ENCODE measurements at places on chromosomes 6 and 20. TPM values are rescaled to one million over a fixed set of nuclear protein-coding genes. Genes with fewer than 3 reads are reported as not detected.

DNA sequence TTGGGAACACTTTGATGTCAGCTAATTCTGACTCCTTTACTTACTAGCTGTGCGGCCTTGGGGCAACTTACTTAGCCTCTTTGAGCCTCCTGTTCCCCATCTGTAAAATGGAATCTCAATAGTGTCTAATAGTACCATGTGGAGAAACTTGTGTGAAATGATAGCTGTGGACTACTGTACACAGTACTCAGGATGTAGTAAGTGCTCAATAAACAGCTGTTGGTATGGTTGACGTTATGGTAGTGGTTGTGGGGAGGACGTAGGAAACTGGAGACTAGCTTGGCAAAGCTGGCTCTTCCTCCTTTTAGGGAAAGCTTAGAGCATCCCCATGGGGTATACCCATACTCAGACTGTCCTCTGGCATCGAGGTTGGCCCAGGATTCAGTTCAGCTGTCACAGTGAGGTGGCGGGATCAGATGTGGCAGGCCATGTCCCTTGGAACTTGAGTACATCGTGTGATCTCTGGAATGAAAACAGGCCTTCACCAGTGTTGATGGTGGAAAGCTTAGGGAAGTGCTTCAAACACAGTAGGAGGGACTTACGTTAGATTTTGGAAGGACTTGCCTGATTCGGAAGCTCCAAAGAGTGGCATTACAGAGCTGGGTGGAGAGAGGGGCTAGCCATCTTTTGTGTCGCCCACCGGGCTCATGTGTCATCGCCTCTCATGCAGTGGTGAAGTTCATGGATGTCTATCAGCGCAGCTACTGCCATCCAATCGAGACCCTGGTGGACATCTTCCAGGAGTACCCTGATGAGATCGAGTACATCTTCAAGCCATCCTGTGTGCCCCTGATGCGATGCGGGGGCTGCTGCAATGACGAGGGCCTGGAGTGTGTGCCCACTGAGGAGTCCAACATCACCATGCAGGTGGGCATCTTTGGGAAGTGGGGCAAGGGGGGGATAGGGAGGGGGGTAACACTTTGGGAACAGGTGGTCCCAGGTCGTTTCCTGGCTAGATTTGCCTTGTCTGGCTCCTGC is 7.1 kb downstream of the VEGFA start:
- DNase-seq, result no peak

Gene RNF182
- total RNA-seq, result 73.6 TPM

DNA sequence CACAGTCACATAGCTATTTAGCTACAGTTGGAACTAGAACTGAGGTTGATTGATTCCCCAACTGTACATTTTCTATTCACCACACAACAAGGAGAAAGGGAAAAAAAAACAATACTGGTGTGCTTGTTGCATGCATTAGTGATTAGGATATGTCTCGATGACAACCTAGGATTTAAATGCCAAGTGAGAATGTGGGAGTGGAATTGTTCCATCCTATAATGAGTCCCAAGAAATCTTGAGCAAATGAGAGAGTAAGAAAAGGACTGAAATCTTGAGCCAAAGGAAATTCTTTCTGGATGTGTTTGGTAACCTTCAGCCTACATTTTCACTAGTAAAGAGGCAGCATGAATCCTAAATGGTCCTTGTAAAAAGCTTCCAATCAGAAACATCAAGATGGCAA is 232.7 kb downstream of the HIVEP2 start:
- no peak for DNase-seq

GRCh38 chr6:133806382-133807140 is 82.4 kb upstream of the TCF21 start:
- DNase-seq, result no peak

- DNase-seq, result no peak
Observed at GRCh38 chr6:90947184-90948064, 360.6 kb upstream of the MAP3K7 start.

DNA sequence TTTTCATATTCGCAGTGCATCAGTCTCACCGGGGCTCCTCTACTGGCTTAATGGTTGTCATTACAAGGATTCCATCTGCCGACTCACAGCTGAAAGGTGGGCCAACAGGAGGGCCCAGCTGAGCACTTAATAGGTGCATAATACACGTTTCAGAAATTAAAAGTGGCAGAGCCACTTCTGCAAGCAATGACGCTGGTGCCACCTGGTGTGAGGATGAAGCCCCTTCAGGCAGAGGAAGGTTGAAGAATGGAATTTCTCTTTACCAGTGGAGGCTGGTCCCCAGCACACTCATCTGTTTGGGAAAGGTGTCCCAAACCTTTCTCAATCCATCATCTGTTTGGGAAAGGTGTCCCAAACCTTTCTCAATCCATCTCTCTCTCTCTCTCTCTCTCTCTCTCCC is 8.2 kb upstream of the STMND1 start:
- DNase-seq, result no peak

DNA sequence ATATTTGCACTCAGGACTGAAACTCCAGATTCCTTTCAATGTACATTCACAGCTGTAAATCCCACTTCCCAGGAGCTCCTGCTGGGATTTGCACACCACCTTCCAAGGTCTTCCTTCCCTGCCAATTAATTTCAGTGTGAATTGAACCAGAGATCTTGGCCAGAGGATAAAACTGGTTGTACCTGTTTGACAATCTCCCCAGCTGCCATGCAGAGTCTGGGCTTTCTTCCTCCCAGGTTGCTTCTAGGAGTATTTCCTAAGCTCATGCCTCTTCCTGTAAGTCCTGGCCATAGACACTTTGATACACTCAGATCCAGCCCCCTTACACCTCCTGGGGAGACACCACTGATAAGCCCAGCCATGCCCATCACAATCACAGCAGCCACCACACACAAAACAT is 15.6 kb downstream of the MAFB start:
- no peak for DNase-seq

DNA sequence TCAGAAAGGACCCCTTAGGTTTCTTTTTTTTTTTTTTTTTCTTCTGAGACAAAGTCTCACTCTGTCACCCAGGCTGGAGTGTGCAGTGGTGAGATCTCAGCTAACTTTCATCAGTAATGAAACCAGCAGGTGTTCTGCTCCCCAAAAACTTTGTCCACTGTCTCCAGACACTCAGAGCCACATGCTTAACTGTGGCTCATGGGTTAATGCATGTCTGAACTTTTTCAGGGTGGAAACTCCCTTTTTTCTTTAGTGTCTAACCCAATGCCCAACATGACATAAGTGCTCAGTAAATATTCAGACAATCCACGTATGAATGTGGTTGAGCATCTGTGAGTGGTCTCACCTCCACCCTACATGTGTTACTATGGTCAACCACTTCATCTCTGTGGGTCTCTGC is 45.4 kb downstream of the MYB start:
- no peak for DNase-seq

GRCh38 chr20:32544893-32545840 is 40.0 kb downstream of the NOL4L start:
- no peak for DNase-seq

Gene PSMF1
- total RNA-seq, result 20.7 TPM

GRCh38 chr6:106799031-106799894 is 169.9 kb downstream of the QRSL1 start:
- no peak for DNase-seq

GRCh38 chr6:152821525-152821924 is 70.9 kb downstream of the VIP start:
- no peak for DNase-seq

DNA sequence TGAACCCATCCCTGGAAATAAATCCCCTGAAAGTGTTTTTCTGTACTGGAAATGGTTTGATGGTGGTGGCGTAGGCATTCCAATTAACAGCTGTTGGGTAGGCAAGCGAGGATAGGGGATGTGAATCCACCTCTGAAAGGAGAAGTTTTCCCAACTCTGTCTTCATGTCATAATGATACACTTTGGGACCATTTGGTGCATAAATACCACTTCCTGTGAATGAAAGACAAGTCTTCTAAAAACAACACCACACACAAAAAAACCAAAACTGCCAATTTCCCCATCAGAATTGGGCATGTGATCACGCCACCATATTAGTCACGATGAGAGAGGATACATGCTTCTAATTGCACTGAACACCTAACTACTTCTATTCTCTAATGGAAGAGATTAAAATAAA is 6.4 kb downstream of the VNN2 start:
- no peak for DNase-seq

Gene TP53TG5
- not detected for total RNA-seq

Gene FLRT3
- 27.5 TPM for total RNA-seq

Gene TGM3
- 0.16 TPM for total RNA-seq

GRCh38 chr6:53703047-53703446 is 37.5 kb upstream of the KLHL31 start:
- DNase-seq, result no peak

DNA sequence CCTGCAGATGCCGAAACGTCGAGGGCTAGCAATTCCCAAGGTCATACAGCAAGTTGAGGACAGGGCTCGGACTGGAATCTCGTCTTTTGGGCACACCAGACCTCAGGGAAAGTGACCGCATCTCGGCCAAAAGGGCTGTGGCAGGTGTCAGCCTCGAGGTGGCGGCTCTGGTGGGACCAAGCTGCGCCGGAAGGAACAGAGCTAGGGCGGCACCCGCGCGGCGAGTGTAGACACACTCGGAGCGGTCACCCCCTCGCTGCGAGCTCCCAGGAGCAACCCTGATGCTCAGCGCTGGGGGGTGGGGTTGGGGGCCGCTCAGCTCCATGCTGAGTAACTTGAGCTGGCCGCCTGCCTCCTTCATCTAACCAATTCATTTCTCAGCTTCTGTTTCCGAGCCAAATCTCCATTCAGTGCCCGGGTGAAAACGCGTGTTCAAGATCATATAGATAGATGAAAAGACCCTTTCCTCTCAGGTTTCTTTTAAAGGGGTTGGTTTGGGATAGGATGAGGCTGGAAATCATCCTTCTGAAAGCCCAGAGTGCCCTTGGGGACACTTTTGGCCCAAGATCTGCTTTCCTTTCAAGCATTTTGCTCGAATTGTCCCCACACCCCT is 2.2 kb upstream of the TUBB2B start:
- DNase-seq, result peak; percentile 32

- no peak for DNase-seq
Observed at GRCh38 chr20:53579581-53580375, 13.9 kb downstream of the ZNF217 start.

DNA sequence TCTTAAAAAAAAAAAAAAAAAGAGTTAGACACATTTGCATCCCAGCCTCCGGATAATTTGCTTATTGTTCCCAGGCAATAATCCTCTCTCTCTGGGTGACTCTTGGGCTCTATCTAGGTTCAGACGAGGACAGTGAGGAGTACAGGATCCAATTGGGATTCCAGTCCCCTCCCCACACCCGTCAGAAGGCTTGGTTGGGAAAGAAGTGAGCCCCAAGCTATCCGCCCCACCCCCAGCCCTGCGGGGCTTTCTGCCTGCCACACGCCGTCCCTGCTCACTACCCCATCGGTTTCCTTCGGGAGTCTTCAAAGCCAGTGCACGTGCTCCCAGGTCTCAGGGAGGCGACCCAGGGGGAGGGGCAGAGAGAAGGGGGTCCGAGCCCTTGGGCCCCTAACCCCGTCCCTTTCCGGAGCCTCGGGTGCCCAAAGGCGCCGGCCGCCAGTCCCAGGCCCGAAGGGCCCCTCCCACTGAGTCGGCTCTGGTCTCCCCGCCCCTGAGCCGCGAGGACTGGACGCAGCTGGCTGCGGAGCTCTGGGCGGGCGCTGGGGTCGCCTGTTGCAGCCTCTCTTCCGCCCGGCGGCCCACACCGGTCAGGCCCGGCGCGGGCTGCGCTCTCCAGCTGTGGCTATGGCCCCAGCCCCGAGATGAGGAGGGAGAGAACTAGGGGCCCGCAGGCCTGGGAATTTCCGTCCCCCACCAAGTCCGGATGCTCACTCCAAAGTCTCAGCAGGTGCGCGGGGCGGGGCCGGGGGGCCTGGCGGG is 2.5 kb downstream of the MYMX start:
- DNase-seq, result no peak

Gene TUBB1
- 0.47 TPM for total RNA-seq

GRCh38 chr20:56778765-56779195 is 149.7 kb downstream of the TFAP2C start:
- no peak for DNase-seq

- DNase-seq, result no peak
Observed at GRCh38 chr6:41336824-41337223, 1.4 kb downstream of the NCR2 start.

Gene C20orf144
- not detected for total RNA-seq

- DNase-seq, result no peak
Observed at GRCh38 chr6:24865161-24865560, 66.4 kb upstream of the ARMH2 start.

DNA sequence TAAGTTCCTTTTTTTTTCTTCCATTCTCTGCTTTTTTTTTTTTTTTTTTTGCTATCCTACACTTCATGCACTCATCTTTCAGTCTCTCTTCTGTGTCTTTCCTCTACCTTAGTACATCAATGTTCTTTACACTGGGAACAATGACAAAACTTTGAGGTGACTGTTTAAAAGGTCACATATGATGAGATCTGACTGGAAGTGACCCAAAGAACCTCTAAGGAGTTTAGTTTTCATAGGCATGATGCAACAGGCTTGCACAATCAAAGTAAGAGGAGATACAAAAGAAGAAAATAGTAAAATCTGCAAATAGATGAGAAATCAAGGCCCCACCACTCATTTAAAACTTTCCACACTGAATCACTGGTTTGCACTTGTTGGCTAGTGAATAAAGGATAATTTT is 840.8 kb downstream of the TBC1D32 start:
- no peak for DNase-seq

- no peak for DNase-seq
Observed at GRCh38 chr20:35049776-35050352, 42.7 kb downstream of the TRPC4AP start.

All from occipital lobe (tissue), 3 donors.